ENCODE measurements at places on chromosomes 7 and 10.

GRCh38 chr7:42991913-42992591 lies 59.9 kb downstream of the MRPL32 start:
- DNase-seq = no peak

- DNase-seq = no peak
These were observed 174.9 kb downstream of the MGMT start for GRCh38 chr10:129641982-129642381.

GRCh38 chr10:123160311-123160980 lies 6.2 kb downstream of the BUB3 start:
- DNase-seq = no peak

DNA sequence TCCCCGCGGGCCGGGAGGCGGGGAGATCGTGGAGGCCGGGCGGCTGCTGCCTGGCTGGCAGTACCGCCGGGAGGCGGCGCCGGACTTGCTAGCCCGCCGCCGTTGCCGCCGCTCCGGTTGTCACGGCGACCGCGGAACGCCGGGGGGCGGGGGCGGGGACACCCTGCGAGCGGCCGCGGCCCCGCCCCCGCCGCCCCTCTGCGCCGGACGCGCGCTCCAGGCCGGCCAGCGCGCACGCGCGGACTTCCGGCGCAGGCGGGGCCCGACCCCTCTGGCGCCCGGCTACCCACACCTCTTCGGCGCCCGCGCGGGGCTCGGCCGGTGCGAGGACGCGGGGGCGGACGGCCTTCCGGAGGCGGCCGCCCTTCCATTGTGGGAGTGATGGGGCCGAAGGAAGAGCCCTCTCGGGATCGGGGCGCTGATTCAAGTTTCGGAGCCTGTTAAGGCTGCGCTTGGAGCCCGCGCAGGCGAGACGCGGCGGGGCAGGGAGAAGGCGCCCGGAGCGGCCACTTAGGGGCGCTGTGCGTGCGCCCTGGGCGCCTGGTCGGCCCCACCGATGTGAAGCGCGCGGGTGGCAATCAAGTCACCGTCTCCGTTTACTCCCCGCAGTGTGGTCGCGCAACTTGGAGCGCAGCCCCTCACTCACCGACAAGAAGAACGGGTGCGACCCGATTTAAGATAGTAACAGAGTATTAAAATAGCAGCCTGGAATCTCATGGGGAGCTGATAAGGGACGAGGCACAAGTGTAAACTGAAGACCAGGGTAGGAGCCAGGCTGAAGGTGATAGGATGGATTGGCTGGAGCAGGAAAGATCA lies 449 bp upstream of the DPY19L1 start:
- DNase-seq = peak; percentile 90

- no peak for DNase-seq
These were observed 24.5 kb downstream of the VSTM4 start for GRCh38 chr10:49090696-49091380.

DNA sequence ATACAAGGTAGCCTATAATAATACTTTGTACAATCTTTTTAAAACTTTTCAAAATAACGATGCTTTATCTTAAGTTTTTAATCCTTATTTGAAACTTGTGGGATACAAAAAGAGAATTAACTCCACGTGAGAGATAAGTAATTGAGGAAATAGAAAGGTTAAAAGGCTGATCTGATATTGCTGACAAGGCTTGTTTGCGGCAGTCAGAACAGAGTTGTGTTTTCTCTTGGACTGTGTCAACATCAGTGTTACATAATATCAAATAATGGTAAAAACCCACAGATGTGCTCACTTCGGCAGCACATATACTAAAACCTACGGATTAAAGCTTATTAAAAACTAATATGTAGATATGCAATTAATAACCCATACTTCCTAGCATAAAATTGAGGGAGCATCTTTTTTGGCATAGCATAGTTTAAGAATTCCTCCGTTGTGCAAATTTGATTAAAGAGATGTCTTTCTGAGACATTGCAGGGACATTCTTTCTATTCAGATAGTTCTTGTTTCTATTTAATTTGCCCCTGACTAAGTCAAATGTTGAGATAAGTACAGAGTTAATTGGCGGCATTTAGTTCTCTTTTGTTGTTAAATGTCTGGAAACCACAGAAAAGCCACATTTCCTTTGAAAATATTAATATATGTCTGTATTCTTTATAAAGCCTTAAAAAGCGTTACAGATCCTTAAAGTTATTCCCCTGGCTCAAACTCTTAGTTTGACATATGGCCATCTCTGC lies 63.3 kb downstream of the FAM185A start:
- no peak for DNase-seq

GRCh38 chr10:95767884-95768556 lies 12.1 kb downstream of the ENTPD1 start:
- DNase-seq = no peak

DNA sequence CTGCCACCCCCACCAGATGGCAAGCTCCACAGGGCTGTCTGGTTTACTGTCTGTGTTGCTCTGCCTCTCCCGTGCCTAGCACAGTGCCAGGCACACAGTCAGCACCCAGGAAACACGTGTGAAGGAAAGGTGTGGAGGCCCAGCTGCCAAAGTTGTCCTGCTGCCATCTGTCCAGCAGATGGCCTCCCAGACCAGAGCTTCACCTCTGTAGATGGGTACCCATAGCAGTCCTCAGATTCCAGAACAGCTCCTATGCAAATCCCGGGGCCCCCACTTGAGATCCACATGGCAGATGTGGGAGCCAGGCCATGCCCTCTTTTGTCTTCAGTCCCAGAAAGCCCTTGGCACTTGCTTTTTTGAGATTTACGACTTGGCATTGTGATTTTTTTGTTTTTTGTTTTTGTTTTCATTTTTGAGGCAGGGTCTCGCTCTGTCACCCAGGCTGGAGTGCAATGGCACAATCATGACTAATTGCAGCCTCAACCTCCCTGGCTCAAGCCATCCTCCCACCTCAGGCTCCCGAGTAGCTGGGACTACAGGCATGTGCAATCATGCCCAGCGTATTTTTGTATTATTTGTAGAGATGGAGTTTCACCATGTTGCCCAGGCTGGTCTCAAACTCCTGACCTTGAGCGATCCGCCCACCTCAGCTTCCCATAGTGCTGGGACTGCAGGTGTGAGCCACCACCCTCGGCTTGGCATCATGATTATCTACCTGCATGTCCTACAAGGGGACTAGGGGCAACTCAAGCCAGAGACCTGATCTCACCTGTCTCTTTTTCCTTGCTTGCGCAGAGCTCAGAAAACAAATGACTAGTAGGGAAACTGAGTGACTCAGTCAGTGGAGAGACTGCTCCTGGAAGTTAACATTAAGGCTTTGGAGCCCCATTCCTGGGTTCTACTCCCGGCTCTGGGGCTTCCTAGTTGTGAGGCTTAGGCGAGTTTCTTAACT lies 16.9 kb upstream of the PALD1 start:
- DNase-seq = no peak

GRCh38 chr7:106588422-106589197 lies 72.3 kb downstream of the CCDC71L start:
- DNase-seq = no peak

DNA sequence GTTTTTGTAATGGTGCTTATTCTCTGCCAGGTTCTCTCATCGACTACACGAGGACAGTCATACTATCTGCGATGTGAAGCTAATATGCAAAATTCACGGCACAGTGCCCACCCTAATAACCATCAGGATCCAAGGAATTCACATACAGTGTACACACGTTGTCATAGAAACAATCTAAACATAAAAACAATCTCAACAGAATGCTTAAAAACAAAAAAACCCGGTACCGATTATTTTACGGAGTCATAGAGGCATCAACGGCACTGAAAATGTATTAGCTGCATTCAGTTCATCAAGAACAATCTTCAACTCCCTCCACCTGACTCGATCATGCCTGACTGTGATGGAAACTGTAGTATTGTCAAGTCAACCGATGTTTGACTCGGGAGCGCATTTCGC lies 628 bp downstream of the MRPS33 start:
- no peak for DNase-seq

DNA sequence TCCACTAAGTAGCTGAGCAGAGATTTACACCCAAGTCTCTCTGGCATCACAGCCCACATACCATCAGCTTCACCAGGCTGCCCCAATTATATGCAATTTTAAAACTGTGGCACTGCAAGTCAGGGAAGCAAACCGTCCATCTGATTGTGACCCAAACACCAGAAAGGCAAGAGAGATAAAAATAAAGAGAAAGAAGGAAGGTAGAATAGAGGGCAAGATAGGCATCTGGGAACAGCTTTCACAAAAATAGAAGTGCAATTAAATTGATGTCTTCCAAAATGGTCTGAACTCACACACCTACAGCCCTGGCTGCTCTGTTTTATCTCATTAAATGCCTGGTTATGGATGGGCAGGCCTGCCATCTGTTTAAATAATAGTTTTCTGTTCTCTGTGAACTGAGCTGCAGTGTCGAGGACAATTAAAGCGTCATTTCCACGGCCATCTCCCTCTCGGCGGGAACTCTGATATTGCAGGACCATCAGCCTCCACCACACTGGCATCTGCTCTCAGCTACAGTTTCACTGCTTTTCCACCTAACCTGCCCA lies 509.1 kb downstream of the INHBA start:
- no peak for DNase-seq

- DNase-seq = peak; percentile 8
These were observed 31.5 kb downstream of the TCF7L2 start for GRCh38 chr10:112981553-112981952.

GRCh38 chr7:28157831-28158416 lies 22.7 kb downstream of the JAZF1 start:
- no peak for DNase-seq

- no peak for DNase-seq
These were observed 951.6 kb downstream of the ANKRD7 start for GRCh38 chr7:119175911-119176627.

DNA sequence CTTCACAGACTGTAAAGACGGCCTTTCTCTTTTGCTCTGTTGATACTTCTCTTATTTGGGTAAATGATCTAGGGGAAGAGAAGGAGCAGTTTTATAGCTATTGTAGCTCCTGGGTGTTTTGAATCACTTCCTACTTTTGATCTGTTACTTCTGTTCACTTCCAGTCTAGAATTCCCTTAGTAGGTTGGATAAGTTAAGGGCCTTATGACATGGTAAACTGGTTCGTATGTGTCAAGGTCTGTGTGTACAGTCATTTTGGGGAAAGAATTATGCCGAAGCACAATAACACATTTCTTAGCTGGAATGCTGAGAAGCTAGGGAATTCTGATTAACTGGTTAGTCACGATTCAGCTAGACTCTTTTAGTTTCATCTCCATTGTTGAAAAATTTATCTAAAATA lies 8.1 kb downstream of the DENND10 start:
- DNase-seq = no peak

DNA sequence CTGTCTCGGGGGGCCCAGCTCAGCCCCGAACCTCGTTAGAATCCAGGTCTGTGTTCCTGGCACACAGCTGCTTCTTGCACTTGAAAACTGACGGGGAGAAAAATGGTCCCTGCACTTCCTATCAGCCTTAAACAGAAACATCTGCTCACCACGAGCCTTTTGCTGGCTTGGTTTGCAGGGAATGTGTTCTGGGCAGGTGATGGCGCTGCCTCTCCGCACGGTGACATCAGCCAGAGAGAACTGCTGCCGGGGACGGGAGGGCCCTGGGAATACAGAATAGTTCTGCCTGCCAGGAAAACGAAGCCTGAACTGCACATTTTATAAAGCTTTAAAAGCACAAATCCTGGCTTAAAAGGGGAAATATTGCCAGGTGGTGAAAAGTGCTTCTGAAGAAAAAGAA lies 622.5 kb downstream of the TYW1 start:
- DNase-seq = no peak

GRCh38 chr10:102003541-102003940 lies 52.4 kb downstream of the ARMH3 start:
- DNase-seq = no peak

DNA sequence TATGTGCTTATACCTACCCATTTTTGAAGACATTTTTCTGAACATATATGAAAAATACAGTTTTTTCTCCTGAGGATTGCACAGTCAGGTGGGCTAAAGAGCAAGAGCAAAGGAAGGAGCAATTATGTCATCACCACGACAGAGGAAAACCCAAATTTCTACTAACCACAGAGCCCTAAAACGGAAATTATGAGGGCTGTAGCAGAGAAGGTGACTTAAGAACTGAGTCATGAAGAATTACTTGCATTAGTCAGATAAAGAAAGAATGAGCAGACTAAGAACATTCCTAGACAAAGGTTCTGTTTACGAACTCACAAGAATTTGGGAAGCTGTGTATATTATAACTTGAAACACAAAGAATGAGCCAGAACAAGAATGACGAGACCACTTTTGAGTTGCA lies 974.4 kb downstream of the NXPH1 start:
- DNase-seq = no peak

Data from activated T-cell treated with anti-CD3 and anti-CD28 coated beads for 48 hours (primary cell).